Amniotic epithelial cell (primary cell): ENCODE measurements at places on chromosomes 3 and 15.
A peak's percentile ranks its signal among the peaks of the same experiment; 100 is the strongest.

DNA sequence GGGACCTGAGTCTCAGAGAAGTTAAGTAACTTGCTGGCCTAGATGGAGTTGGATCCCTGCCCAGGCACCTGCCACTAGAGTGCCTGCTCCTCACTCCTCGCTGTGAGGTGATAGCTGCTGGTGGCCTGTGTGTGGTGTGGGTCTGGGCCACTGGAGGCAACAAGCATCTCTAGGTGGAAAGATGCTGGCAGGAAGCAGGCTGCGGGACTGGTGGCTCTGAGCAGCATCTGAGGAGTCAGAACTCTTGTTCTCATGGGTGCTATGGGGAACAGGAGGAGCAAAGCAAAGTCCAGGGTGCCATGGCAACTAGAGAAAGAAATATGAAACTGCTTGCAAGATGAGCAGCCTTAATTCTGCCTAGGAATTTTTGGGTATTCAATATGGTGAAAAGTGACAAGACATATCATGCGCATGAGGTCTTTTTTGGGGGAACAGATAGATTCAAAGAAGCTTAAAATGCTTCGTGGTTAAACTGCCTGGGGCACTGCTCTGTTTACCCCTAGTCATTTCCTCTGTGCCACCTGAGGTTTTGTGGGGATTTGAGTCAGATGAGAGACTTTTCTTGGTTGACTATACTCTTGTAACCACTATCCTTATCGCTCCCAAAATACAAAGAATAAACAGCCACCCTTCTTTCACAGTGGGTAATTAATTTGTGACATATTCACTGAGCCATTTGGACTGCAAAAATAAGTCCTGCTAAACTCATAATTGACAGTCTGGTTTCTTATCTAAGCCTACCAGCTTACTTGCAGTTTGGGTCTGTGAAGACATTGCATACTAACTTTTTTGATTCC is 50.3 kb downstream of the MED12L start:
- DNase-seq: no peak

DNA sequence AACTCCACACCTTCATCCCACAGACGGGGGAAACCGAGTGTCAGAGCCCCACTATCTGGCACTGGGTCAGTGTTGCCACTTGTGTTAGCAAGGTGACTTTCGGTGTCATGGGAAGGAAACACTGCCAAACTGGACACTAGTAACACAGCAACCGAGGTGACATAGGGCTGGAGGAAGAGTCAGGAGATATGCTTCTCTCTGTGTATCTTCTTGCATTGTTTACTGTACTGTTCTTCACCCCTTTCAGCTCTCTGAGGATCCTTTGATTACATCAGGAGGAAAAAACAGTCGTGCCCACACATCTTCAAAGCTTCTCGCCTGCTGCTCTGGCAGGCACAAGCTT is 109.4 kb upstream of the RAD18 start:
- no peak for DNase-seq

GRCh38 chr3:146065573-146066006 is 95.4 kb downstream of the PLOD2 start:
- peak; percentile 71 for DNase-seq

- DNase-seq: no peak
These were observed 134.8 kb downstream of the NSMCE3 start for GRCh38 chr15:29134641-29135308.

GRCh38 chr15:31905054-31905453 is 125.3 kb upstream of the CHRNA7 start:
- DNase-seq: no peak

DNA sequence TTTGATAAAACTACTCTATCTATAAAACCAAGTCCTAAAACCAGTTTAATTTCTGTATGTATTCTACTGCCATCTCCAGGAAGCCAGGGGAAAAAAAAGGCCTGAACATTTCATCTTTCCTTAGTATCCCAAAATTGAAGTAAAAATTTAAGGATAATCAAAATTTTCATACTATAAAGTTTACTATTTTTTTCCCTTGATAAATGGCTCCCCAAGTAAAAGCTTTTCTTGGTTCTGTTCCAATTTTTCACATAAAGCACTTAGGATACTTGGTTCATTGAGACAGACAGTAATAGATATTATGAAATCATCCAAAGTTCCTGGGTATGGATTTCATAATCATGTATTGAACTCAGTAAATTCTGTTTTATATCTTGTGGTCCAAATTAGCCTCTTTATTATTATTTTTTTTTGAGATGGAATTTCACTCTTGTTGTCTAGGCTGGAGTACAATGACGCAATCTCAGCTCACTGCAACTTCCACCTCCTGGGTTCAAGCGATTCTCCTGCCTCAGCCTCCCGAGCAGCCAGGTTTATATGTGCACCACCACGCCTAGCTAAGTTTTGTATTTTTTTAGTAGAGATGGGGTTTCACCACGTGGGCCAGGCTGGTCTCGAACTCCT is 34.5 kb downstream of the ICE2 start:
- peak; percentile 61 for DNase-seq

DNA sequence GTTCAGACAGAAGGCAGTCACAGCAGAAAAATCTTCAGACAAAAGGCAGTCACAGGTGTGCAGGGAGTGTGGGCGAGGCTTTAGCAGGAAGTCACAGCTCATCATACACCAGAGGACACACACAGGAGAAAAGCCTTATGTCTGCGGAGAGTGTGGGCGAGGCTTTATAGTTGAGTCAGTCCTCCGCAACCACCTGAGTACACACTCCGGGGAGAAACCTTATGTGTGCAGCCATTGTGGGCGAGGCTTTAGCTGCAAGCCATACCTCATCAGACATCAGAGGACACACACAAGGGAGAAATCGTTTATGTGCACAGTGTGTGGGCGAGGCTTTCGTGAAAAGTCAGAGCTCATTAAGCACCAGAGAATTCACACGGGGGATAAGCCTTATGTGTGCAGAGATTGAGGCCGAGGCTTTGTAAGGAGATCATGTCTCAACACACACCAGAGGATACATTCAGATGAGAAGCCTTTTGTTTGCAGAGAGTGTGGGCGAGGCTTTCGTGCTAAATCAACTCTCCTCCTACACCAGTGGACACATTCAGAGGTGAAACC is 27.6 kb downstream of the ZNF589 start:
- DNase-seq: no peak

DNA sequence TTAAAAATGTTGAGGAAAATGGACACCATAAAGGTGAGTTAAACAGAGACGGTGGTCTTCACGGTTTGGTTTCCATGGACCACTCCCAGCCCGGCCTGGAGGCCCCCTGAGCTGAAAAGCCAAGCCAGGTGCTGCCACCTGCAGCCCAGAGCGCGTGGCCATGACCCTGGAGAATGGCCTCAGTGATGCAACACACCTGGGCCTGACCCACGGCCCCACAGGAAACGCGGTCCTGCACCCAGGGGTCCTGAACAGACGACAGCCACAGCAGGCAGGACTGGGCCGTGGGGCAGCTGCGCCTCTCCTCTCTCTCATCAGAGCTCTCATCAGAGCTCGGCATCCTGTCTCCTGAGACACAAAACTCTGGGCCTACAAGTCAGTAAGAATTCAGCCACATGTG is 64.1 kb downstream of the NIPA2 start:
- no peak for DNase-seq

DNA sequence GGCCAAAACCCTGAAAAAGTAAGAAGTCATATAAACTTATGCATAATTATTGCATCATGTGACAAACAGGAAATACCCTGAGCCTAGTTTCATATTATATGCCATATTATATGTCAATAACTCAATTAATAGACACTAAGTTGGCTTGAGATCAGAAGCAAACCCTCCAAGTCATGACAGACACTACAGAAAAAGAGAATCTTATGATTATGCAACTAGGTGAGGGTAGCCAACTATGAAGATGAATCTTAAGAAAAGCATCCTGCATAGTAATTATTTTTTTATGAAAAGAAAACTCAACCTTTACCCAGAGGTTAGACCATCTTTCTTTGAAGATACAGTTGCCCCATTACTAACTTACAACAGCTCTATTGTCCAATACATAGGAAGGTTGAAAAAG is 192.4 kb upstream of the VEPH1 start:
- no peak for DNase-seq

- no peak for DNase-seq
These were observed 59.1 kb downstream of the GOLIM4 start for GRCh38 chr3:168036619-168037018.

GRCh38 chr3:134722969-134723368 is 72.1 kb upstream of the EPHB1 start:
- DNase-seq: no peak

DNA sequence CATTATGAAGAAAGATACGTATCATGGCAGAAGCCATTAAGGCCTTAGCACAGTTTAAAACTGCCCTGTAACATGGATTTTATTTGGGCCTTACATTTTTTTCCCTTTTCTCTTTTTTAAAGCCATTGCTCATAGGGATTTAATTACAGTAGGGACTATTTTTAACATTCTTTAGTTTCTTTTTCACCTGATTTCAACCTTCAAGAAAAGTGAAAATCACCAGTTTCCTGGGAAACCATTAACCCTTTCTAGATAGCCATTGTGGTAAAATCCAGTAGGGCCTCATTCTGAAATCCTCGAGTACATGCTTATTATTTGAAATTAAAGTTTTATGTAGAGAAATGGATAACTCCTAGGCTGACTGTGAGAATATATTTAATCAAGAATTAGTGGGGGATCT is 3.1 kb downstream of the SPRED1 start:
- DNase-seq: no peak

- DNase-seq: peak; percentile 90
These were observed 159.8 kb upstream of the TSC22D2 start for GRCh38 chr3:150248116-150248887.

DNA sequence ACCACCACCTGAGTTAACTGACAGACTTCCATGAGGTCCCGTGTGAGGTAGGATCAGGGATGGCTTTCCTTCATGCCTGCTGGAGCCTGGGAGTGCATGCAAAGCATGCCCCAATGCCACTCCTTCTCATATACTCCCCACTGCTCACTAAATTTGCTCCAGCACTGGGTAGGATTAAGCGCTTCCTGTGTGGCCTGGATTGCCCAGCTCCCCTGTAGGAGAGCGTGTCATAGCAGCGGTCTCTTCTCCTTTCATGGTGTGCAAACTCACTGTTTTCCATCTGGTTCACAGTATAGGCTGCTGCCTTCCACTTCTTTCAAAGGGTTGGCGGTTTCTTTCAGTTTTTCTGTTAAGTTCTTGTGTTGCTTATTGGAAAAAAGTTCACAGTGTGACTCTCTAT is 34.1 kb upstream of the ABI3BP start:
- no peak for DNase-seq

- DNase-seq: peak; percentile 25
These were observed 67.3 kb downstream of the TGFBR2 start for GRCh38 chr3:30673425-30674341.

DNA sequence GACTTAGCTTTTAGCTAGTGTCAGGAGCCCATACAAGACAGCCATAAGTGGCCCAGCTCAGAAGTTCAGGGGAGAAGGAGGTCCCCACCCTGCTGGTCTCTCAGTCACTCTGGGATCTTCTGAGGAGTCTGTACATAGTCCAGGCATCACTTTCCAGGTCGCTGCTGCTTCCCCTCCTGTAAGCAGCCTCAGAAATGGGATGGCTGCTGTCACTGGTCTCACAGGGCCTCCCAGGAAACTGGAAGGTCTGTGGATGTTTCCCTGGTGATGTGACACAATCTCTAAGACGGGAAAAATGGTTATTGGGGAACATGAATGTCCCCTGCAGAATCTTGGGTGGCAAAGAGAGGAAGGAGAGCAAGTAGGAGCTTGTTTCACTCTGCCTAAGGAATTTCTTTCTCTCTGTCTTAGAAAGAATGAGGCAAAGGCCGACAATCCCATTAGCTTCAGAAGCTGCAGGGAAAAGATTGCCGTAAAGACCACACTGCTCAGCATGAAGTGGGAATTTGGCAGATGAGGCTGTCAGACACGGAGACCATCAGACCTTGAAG is 43.2 kb upstream of the TNFAIP8L3 start:
- no peak for DNase-seq

DNA sequence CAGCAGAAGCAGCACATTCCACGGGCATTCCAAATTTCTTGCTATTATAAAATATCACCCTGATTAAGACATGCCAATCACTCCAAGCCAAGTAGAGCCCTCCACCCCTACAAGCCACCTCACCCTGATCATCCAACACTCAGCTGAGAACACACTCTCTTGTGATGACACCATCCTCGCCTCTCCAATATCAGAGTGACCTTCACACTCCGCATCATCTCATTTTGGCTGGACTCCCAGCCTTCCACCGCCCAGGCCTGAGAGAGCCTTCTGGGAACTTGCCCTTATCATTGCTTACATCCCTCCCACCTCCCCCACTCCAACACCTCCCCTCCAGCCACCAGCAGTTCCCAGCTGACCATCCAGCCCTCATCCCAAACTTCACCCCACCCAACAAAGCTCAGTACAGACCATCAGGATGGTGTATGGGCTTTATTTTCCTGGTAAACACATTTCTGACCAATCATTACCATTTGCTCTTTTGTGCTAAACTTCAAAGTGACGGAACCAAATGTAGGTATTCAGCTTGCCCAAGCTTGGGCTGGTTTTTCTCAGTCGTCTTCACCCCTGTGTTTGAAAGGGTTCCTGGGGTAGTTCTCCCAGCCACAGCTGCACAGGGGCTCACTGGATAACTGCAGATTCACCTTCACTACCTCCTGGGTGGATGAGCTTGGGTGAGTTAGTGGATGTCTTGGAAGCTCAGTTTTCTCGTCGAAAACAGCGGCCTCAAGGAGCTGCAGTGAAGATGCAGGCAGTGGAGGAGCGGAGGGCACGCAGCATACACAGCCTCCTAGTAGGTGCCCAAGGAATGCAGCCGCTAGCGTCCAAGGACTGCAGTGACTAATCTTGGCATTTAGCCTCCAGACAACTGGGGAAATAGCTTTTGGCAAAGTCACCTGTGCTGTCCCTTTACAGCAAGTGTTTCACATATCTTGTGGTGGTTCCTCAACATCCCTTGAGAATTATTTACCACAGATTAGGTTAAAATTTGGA is 115.1 kb downstream of the LIPC start:
- peak; percentile 90 for DNase-seq

- peak; percentile 54 for DNase-seq
These were observed 868 bp upstream of the TMEM87A start for GRCh38 chr15:42273900-42274701.

DNA sequence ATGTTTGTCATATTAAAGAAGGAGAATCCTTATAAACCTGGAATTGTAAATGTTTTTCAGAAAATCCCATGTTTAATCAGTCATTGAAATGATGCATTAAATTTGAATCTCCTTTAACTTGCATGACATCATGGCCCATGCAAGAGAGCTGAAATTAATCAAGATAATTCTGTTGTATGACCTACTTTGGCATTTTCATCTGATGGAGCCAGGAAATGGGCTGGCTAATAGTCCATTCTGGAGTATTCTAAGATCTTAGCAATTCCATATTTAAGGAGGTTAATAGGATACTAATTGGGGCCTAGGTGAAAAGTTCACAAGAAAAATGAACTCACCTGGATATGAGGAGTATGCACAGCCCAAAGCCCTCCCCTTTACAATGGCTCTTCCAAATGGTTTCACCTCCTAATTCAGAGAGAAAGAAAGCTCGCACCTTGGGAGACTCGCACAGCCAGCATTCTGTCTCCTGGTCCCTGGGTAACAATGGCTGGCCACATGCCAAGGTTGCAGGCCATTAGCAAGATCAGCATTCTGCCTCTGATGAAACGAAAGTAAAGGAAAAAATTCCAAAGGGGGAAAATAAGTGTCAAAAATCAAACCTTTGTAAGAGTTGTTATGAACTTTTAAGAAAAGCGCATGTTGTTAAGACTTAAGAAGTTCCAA is 786.4 kb downstream of the MCTP2 start:
- DNase-seq: no peak

GRCh38 chr3:20079621-20080020 is 39.4 kb downstream of the KAT2B start:
- no peak for DNase-seq

- DNase-seq: peak; percentile 65
These were observed 154.4 kb downstream of the TUSC7 start for GRCh38 chr3:116863822-116864589.

- DNase-seq: peak; percentile 16
These were observed 1101.9 kb downstream of the ROBO1 start for GRCh38 chr3:78665776-78666469.
